ENCODE measurements at places on chromosomes 13 and 19.

DNA sequence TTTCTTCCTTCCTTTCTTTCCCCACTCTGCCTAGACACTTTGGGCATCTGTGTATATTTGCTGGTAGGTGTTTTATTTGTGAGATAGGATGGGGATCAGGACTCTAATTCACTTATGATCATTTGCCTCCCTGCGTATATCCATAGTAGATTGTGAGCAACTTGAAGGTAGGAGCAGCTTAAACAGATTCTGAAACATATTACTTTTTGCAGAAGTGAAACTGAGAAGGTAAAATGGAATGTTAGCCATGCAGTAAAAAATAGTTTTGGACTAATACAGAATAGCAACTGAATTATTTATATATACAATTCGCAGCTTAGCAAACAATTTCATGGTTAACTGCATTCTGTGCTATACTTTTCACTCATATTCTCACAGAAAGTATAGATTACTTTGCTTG is 38.7 kb downstream of the RNF6 start:
- no peak for DNase-seq

GRCh38 chr13:23701636-23702035 is 131.4 kb downstream of the TNFRSF19 start:
- no peak for DNase-seq

DNA sequence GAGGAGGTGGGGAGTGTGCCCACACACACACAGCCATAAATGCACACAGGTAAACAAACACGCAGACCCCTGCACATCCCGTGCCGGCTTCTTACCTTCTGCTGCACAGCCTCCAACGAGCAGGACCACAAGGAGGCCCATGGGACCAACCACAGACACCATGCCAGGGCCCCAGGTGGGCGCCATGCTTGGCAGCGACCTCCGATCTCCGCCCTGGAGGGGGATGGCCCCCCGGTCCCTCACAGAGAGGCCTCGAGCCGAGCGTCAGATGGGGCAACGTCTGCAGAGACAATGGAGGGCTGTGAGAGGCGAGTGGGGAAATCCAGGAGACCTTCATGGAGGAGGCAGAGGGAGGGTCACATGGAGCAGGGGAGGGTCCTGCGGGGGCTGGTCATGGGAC is 54.7 kb downstream of the PTPRS start:
- DNase-seq, result no peak

- DNase-seq, result no peak
Observed at GRCh38 chr13:111062966-111063365, 52.1 kb upstream of the ARHGEF7 start.

GRCh38 chr13:86932776-86933334 is 738.3 kb upstream of the SLITRK5 start:
- no peak for DNase-seq

- DNase-seq, result no peak
Observed at GRCh38 chr13:35984776-35985453, 146.3 kb downstream of the DCLK1 start.

DNA sequence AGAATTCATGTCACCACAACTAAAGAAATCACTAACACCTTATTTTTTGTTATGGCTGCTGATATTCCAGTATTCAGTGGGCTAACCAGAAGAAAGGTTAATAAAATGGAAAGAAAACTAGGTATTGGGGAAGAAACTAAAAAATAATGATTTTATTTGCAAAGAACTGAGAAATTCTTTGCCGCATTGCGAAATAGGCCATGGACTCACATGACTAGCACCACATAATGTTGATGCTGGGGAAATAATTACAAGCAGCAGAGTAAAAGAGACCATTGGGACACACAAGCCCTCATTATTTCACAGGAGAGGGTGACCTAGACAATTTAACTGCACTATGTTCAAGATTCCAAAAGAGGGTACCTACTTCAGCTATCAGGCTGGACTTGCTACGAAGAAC is 1411.5 kb downstream of the SLITRK5 start:
- DNase-seq, result no peak

- DNase-seq, result no peak
Observed at GRCh38 chr13:20782116-20782708, 8.5 kb upstream of the EEF1AKMT1 start.

DNA sequence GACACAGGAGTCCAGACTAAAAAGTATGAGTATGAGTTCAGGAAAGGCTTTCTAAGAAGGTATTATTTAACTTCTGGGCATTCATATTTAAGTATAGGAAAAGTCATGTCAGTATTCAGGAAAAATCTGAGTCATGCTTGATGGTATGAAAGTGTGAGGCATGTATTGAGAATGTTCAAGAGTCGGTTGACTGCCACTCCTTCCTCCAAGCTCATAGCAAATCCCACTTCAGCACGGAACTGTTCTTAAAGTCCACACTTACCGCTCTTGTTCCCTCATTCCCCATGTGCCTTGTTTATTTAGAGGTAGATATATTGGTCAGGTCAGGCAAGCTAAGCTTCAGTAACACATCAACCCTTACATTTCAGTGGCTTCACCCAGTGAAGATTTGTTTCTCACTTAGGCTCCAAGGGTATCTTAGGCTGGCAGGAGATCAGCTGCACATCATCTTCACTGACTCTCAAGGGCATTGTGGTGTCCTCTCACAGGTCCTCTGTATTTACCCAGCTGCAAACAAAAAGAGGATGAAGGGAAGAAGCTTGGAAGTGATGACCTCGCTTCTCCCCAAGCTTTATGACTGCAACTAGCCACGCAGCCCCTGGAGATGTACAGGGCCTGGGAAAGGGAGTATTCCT is 1189.2 kb downstream of the EFNB2 start:
- no peak for DNase-seq

GRCh38 chr13:102707467-102707866 is 12.6 kb upstream of the METTL21C start:
- peak; percentile 94 for DNase-seq

DNA sequence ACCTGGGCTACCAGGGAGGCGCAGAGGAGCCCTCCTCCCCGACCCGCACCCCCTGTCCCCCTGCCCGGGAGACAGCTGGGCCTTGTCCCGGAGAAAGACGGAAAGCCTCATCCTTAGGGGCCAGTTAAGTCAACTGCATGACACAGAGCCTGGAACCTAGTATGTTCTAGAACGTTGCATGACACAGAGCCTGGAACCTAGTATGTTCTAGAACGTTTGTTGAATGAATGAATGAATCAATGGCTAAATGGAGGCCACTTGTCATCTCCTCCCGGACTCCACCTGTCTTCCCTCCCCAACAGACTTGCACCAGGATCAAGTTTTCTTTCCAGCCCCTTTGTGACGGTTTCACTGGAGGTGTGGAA is 706 bp downstream of the SERP2 start:
- DNase-seq, result no peak

- DNase-seq, result peak; percentile 36
Observed at GRCh38 chr19:30029721-30030510, 87.9 kb downstream of the URI1 start.

- no peak for DNase-seq
Observed at GRCh38 chr13:107765724-107766401, 449.5 kb downstream of the LIG4 start.

DNA sequence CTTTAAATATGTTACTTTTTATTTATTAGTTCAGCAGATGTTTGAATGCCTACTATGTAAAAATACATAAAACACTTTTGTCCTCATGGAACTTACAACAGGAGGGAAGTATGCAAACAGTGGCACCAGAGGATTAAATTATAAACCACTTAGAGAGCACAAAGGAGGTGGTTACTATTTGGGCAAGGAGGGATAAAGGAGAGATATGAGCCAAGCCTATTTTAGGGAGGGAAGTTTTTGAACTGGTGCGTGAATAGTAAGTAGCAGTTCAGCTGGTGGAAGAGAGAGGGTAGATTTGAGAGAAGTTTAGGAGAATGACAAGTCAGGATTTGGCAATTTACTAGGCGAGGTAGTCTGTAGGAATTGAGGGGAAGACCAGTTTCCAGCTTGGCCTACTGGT is 8.6 kb downstream of the AKAP11 start:
- no peak for DNase-seq

DNA sequence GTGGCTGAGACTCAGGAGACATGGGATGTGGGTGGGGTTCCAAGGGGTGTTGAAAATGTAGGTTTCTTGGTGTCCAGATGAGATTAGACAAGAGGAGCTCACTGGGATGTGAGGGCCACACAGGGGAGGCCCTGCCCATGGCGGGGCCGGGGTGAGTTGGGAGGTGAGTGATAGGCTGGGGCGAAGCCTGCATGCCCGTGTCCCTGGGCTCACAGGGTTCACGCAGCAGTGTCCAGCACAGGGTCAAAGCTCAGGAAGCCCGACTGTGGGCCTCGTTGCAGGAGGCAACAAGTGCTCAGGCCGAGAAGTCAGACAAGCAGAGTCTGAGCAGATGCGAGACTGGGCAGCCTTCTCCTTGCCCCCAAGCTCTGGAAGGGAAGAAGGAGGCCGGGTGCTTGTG is 27.2 kb downstream of the CCDC8 start:
- no peak for DNase-seq

GRCh38 chr13:32530841-32531253 is 7.7 kb downstream of the N4BP2L2 start:
- no peak for DNase-seq

GRCh38 chr13:65112123-65112522 is 2118.0 kb downstream of the PCDH9 start:
- DNase-seq, result no peak

- no peak for DNase-seq
Observed at GRCh38 chr13:107993239-107993949, 221.9 kb downstream of the LIG4 start.

GRCh38 chr19:47729799-47730520 is 15.4 kb upstream of the NOP53 start:
- no peak for DNase-seq

Data from COLO829 (cell line).